ENCODE measurements at places on chromosomes 4 and X.

- DNase-seq = no peak
Measured at GRCh38 chrX:19642241-19643109, 127.2 kb upstream of the MAP3K15 start.

DNA sequence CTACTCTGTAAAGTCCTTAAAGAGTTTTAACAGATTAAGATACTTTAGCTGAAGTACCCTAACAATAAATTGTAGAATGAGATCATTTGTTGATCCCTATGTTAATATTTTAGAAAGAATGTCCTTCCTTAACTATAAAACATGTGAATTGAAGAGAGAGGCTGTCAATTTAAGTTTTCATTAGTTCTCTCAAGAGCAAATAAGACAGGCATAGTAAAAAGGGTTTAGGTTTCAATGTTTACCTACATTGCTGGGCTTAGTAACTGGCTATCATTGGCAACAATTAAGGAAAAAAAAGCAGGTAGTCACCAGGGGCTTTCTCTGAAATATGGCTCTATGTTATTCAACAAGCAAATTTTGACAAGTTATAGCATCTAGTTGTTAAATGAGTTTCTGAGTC, 91.5 kb downstream of the ATRX start:
- DNase-seq = no peak

- DNase-seq = no peak
Measured at GRCh38 chr4:120754590-120754989, 167.9 kb downstream of the PRDM5 start.

DNA sequence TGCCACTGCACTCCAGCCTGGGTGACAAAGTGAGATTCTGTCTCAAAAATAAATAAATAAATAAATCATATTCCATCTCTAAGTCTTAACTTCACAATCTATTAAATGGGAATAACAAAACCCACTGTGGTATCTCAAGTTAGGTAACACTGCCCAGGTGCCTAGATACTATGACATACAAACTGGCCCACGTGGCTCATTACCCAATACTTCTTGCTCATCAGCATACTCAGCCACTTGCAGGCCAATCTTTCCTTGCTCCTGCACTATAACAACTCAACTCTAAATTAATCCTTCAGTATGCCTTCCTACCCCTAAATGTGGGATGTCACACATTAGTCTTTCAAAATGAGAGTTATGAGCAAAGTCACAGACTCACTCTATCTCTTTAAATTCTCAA, 230.1 kb downstream of the OPHN1 start:
- DNase-seq = no peak

DNA sequence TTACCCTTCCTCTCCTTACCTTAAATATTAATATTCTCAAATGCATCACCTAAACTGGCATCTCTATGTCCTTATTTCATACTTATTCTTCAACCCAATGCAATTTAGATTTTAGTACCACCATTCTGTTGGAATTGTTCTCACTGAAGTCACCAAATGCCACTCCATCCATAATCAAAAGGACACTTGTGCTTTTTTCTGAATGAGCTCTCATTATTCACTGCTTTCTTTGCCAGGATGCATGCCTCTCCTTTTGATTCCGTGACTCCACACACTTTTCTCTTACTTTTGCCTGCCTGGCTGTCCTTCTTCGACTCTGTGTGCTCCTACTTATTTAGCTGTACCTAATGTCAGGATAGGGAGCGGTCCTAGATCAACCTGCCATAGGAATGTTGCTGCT, 633.1 kb upstream of the BOD1L1 start:
- no peak for DNase-seq

GRCh38 chr4:55736605-55737183, 82.9 kb upstream of the EXOC1L start:
- no peak for DNase-seq

- DNase-seq = no peak
Measured at GRCh38 chrX:110795645-110796406, at the start of gene CHRDL1. TSS of gene CHRDL1 (minus strand) at chrX:110795817. CDS start at chrX:110792181, 3,636 bp downstream.

DNA sequence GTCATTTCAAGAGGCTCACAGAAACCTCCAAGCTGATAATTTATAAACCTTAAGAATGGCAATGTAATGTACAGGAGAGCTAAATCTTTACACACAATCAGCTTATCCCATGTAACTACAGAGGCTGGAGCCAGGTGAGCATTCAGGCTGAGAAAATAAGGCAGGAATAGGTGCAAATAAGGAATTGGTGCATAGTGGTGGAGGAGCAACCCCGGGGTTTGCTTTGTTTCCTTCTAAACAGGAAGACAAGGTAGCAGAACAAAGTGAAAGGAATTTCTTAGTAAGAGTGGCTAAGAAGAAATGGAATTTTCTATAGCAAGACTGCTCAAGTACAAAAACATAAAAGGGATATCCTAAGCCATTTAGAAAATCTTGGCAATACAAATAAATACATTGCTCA, 82.4 kb downstream of the NR3C2 start:
- no peak for DNase-seq

- DNase-seq = no peak
Measured at GRCh38 chrX:118839334-118839958, 15.8 kb downstream of the ZCCHC12 start.

- DNase-seq = no peak
Measured at GRCh38 chr4:175705407-175705806, 106.7 kb downstream of the GPM6A start.

GRCh38 chr4:121338518-121338917, 42.3 kb downstream of the QRFPR start:
- no peak for DNase-seq

DNA sequence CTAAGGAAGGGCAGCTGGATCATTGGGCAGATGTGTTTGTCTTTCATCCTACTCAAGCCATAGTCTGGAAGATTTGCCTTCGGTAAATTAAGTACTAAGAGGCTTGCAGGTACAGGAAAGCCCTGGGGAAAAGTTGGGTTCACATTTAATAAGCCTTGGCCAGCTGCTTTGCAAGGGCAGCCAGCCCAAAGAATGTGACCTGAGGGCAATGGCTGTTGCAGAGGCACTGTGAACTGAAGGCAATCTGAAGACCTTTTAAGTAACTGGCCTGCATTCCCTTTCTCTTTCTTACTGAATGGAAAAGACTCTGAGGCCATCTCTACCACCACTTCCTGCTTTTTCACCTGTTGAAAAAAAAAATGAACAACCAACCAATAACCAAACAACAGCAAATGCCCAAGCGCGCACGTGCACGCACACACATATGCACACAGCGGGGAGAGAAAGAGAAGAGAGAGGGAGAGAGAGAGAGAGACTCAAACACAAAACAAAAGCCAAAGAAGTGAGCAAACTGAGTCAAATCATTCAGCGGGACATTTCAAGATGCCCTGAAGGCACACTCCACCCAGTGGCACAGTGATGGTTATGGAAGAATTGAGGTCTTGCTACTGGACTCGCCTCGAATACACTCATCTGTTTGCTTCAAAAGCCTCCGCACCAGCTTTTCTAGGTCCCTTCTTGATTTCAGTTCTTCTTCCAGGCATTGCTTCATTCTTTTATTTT, 19.6 kb downstream of the CD40LG start:
- DNase-seq = no peak

GRCh38 chrX:130120321-130120731, 10.0 kb upstream of the ELF4 start:
- DNase-seq = no peak

- no peak for DNase-seq
Measured at GRCh38 chrX:68902706-68903504, 74.1 kb downstream of the EFNB1 start.

GRCh38 chr4:16573206-16573605, 325.2 kb downstream of the LDB2 start:
- no peak for DNase-seq

DNA sequence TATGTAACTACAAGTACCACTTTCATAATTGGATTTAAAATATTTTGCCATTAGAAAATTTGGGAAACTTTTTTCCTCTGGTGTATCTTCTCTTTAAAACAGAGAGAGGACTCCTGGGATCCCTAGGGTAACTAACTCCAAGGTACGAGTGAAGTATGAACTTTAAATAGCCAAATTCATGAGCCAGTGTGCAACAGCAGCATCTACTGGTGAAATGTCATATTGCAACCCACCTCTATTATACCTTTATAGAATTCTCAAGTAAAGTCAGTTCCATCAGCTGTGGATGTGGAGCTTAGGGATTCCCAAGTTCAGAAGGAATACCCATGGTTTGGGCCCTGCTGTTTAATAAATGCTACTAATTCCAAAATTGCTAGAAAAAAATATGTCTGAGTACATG, 282.7 kb upstream of the TAPT1 start:
- DNase-seq = no peak

- DNase-seq = no peak
Measured at GRCh38 chrX:136767104-136767941, 13.4 kb downstream of the ARHGEF6 start.

- no peak for DNase-seq
Measured at GRCh38 chr4:17546222-17546621, 30.8 kb upstream of the LAP3 start.

DNA sequence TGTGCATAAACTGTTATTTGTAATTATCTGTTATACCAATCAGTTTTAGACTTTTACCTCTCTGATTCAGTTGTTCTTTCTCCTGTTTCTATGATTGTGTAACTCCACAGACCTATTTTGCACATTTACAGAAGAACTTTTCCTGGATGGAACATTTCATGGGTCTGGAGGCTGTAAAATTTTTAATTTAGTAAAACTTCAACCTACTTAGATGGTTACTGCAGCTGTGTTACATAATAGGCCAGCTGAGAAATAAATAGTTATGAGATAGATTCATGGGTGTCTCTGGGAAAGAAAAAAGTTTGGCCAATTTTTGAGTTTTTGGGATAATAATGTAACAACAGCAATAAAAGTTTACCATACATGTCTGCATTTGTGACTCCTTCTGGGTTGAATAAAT, 253.5 kb downstream of the ARHGAP24 start:
- no peak for DNase-seq

- no peak for DNase-seq
Measured at GRCh38 chr4:38115601-38116000, 155.4 kb downstream of the PTTG2 start.

GRCh38 chr4:62087706-62088105, 887.6 kb downstream of the ADGRL3 start:
- DNase-seq = no peak

DNA sequence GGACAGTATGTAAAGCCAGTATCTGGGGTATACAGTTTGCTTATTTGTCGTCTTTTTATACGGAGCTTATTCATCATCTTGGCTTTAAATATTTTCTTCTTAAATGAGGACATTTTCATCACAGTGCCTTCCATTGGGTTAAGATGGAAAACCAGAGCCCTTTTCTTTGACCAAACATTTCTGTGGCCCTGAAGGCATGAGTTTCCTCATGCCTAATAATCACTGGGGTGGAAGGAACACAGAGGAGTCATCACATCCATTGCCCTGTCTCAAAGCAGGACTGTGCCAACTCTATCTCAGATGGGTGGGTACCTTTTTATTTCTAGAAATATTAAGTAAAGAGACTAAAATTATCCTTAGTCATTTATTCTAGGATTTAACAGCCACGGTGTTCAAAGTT, 40.0 kb downstream of the CHRDL1 start:
- DNase-seq = no peak

GRCh38 chr4:2592572-2592971, 56.1 kb downstream of the FAM193A start:
- no peak for DNase-seq

DNA sequence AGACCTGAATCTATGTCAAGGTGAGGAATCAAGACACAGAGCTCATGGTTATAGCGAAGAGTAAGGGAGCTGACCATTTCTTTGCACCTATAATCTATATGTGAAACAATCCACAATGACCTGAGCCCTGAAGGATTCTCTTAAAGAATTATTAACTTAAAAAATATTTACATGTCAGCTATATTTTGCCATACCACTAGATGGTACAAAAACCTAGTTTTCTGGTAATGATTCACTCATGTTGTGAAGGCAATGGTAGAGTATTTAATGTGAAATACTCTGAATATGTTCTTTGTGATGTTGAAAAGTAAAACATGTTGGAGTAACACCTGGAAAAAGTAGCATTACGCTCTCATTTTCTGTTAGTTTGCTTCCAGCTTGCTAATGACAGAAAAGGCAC, 40.0 kb downstream of the VGLL1 start:
- DNase-seq = no peak

DNA sequence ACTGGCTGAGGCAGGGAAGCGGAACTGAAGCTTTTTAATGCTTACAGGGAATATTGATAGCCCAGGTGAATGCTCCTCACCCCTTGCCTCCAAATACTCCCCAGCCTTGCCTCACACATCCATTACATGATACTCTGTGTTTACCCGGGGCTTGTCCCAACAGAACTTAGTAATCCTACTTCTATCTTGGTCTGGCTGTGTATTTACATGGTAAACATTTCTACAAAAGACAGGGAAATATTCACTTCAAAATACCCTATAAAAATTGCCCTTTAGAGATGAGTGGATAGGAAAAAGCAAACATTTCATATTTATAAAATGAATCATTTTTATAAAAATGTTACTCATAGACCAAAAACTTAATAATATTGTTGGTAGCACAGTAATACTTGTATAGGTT, 120.1 kb downstream of the NHS start:
- DNase-seq = no peak

GRCh38 chr4:134490863-134491262, 289.3 kb upstream of the PABPC4L start:
- no peak for DNase-seq

DNA sequence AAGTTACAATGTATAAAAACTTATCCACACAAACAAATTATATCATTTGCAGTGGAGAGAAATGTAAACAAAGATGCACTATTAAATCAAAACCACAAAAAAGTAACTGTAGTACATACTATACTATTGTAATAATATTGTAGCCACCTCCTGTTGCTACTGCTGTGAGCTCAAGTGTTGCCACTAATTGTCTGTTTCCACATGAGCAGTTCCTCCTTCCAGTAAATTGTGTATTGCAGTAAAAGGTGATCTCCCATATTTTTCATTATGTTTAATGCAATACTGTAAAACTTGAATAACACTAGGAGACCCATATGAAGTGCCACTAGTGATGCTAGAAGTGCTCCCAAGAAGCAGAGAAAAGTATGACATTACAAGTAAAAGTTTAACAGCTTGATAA, 11.7 kb downstream of the LIN54 start:
- DNase-seq = no peak

GRCh38 chr4:169557061-169557636, 55.2 kb downstream of the NEK1 start:
- DNase-seq = no peak

GRCh38 chrX:118520216-118521206, 24.9 kb downstream of the DOCK11 start:
- no peak for DNase-seq

DNA sequence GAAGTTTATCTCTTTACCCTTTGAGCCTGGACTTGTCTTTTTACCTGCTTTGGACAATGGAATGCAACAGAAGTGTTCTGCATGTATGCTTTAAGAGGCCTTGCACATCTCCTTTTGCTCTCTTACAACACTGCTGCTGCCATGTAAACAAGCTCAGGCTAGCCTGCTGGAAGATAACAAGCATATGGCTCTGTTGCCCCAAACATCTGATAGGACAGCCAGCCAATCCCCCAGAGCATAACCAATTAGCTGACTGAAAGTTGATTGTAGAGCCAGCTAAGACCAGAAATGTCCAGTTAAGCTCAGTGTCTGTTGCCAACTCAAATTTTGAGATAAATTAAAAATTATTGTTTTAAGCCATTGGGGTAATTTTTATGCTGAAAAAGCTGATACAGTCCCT, 510.6 kb upstream of the CNKSR2 start:
- no peak for DNase-seq

All from SIG-M5 (cell line).